ENCODE measurements at places on chromosomes 3 and 15.
A peak's percentile ranks its signal among the peaks of the same experiment; 100 is the strongest.

GRCh38 chr15:82551646-82552247 is 11.5 kb upstream of the RPS17 start:
- DNase-seq = no peak

GRCh38 chr3:173617490-173617889 is 219.9 kb downstream of the NLGN1 start:
- no peak for DNase-seq

DNA sequence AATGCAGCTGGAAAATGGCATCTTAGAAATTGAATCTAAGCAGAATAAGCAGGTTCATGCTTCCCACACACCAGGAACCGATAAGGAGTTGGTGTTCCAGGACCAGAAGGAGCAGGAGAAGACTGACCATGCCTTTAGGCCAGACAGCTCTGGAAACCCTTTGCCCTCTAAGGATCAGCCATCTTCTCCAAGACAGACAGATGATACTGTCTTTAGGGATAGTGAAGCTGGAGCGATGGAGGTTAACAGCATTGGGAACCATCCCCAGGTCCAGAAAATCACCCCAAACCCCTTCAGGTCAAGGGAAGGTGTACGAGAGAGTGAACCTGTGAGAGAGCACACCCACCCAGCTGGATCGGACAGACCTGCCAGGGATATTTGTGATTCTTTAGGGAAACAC is 49.2 kb downstream of the CDAN1 start:
- no peak for DNase-seq

- DNase-seq = no peak
These were observed 103.8 kb downstream of the RBMS3 start for GRCh38 chr3:29384640-29385039.

GRCh38 chr3:184030536-184030935 is 1.0 kb upstream of the HTR3D start:
- no peak for DNase-seq

- DNase-seq = no peak
These were observed 909.6 kb downstream of the ROBO1 start for GRCh38 chr3:78858174-78858573.

DNA sequence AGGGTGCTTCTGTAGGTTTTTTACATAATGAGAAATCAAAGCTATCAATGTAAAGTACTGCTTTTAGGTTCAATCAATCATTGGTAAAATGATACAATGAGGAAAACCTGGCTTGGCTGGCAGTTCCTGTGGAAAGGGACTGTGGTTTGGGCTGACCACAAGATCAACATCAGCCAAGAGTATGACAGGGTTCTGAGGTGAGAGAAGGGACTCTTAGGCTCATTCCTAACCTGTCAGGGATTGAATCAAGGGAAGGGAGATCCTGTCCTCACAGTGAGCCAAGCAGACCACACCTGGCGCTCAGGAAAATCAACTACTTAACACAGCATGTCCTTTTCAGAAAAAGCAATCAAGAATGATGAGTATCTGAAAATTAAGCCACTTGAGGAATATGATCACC is 111.1 kb downstream of the MAGI1 start:
- no peak for DNase-seq

DNA sequence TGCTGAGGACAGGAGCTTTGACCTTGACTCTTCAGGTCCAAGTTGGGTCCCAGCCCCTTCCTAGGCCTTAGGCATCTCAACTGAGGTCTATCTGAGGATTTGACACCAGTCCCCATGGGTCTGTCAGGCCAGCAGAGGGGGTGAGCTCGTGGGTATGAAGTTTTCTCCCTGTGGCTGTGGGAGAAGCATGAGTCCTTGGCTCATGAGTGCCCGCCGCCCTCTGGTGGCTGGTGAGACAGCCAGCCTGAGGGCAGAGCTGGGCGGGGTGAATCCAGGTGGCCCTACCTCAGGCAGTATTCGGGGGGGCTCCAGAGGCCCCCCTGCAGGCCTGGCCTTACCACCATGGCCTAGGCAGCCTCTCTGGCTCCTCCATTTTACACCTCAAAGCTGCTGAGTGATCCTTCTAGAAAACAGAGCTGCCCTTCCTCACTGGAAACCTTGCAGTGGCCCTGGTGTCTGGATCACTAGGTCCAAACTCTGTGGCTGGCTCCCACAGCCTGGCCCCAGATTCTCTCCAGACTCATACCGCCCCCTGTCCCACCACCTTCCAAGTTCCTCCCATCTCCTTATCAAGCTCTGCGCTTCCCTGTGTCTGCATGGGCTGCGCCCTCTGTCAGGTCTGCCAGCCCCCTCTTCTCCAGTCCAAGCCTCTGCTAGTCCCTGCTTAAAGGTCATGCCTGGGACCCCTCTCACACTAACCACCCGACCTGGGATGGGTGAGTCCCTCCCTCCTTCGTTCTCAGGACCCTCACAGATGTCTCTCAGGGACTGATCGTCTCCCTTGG is 16.1 kb downstream of the SH2D7 start:
- peak; percentile 66 for DNase-seq

- DNase-seq = no peak
These were observed 82.7 kb downstream of the KCNMB2 start for GRCh38 chr3:178618896-178619295.

DNA sequence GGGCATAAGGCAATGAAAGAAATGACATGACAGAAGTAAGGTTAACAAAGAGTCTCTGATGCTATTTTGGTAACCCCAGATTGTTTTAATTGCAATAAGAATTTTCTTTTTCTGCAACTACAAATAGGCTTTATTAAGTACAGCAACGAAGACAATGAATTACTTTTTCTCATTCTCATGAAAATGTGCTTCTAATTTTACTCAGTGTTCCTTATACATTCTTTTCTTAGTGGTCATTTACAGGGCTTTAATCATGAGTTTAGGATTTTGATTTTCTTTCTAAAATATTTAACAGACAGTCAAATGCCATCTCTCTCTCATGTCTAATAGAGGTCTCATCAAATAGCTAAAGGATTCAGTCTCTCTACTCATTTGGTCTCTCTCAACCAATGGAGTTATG is 452.1 kb downstream of the RAP2B start:
- DNase-seq = no peak

- peak; percentile 50 for DNase-seq
These were observed at the start of gene ZMYND10 for GRCh38 chr3:50345586-50346234. Gene ZMYND10 (minus strand): TSS chr3:50345732. CDS start chr3:50345579, 153 bp downstream.

DNA sequence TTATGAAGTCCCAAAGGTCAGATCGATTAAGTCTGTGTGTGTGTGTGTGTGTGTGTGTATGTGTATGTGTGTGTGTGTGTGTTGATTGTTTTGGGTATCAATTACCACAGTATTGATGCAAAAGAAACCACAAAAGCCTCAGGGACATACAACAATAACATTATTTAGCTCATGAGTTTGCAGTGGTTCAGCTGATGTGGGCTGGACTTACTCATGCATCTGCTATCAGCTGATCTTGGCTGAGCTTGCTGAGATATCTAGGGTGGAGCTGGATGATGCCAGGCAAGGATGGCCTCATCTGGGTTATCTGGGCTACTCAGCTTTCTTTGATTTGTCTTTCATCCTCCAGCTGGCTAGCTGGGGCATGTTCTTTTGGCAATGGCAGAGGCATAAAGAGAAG is 82.4 kb upstream of the PRR23C start:
- no peak for DNase-seq

Measured in stimulated activated CD8-positive, alpha-beta memory T cell treated with anti-CD3 and anti-CD28 coated beads, Interleukin-7, amount 100 ng/mL, for 1 hour (primary cell).